ENCODE measurements at places on chromosomes 11 and 22. TPM values are rescaled to one million over a fixed set of nuclear protein-coding genes. Genes with fewer than 3 reads are reported as not detected.

GRCh38 chr11:65934014-65934413, 11.3 kb upstream of the TSGA10IP start:
- no peak for DNase-seq

- DNase-seq = no peak
These were observed 11.7 kb downstream of the BLID start for GRCh38 chr11:122104341-122104740.

DNA sequence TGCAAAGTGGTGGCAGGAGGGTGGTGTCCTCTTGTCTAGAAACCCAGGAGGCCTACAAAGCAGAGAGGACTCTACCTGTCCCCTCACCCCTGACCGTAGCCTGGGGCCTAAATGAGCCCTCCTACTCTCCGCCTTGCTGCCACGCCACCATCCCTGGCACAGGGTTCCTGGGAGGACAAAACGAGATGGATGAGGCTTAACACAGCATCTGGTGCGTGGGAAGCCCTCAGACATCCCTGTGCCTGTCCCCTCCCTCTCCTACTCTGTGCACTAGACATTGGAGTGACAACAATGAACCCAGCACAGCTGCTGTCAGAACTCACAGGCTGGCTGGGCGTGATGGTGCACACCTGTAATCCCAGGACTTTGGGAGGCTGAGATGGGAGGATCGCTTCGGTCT, 36.4 kb upstream of the DKK3 start:
- no peak for DNase-seq

- DNase-seq = no peak
These were observed 10.6 kb downstream of the FREY1 start for GRCh38 chr11:45896422-45896984.

The P2RX6 gene
- 5.4 TPM for total RNA-seq

The C1QTNF5 gene
- total RNA-seq = 33.8 TPM

The ART1 gene
- 1.3 TPM for total RNA-seq

Measured in cardiac septum (tissue), 1 donor.